ENCODE measurements at places on chromosomes 1 and 21.
A peak's percentile ranks its signal among the peaks of the same experiment; 100 is the strongest.

- no peak for DNase-seq
These were observed 18.7 kb downstream of the HHIPL2 start for GRCh38 chr1:222529181-222529580.

GRCh38 chr21:30468900-30469714 lies 11.1 kb downstream of the KRTAP19-1 start:
- DNase-seq: no peak

GRCh38 chr1:226846786-226847185 lies 23.6 kb upstream of the PSEN2 start:
- DNase-seq: no peak

DNA sequence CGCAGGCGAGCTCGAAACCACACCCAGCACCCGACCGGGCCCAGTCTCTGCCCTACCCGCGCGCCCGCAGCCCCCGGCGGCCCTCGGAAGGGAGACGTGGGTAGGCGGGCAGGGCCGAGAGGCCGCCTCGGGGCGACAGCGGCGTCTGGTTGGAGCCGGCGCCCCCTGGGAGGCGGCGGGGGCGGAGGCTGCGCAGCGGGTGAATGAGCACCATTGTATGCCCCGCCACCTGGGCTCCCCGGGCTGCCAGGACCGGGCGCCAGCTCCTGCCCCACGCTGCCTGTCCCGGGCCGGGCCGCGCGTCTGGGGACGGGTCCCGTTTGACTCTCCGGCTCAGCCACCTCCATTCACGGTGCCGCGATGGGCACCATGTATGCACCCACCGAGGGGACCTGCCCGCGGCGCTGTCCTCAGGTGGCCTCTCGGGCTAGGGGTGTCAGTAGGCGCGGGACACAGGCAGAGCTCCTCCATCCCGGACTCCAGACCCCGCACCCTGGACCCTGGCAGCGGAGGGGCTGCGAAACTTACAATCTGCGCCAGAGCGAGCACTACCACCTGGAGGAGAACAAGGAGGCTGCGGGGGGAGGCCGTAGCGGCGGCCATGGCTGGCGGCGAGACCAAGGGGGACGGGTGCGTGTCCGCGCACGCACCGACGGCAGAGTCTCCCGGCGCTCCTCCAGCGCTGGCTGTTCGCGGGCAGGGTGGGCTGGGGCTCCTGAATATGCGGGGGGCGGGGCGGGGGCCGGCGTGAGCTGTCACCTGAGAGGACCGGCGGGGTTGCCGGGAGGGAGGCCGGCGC lies at the start of gene COL9A2:
COL9A2 (minus strand) TSS at position 692 of the 799 bp plus-strand sequence; CDS start at position 603, 89 bp downstream.
- DNase-seq: peak; percentile 50

DNA sequence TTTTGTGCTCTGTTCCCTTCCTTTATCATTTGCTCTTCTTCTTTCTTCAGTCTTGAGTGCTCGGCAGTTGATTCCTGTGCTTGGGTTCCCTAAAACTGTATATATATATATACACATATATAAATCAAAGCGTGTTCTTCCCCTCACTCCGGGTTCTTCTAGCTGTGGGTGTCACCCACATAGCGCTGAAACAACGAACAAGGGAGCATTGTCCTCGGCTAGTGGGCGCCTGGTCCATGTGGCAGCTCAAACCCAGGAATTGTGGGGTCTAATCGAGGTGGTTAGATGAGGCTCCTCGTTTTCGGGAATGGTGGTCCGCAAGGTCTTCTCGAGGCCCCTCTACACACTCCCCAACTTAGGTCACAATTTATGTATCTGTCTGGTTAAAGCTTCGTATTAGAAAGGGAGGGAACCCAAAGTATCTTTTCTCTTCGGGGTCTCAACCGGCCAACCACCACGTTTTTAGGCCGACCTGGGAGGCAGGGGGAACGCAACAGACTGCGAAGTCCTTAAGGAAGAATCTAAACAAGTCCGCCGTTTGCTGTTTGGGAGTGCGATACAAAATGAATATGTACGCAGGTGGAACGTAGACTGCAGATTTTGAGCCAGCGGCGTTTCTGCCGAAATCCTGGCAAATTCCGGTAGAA lies 504 bp upstream of the SDHC start:
- DNase-seq: peak; percentile 41

GRCh38 chr1:119276558-119276957 lies 92.0 kb upstream of the HAO2 start:
- no peak for DNase-seq

- no peak for DNase-seq
These were observed 89.4 kb upstream of the IPO9 start for GRCh38 chr1:201739492-201740085.

- DNase-seq: no peak
These were observed 4.5 kb upstream of the DDR2 start for GRCh38 chr1:162627662-162628296.

GRCh38 chr21:41222247-41223068 lies 54.5 kb downstream of the BACE2 start:
- DNase-seq: no peak

GRCh38 chr1:2312160-2312514 lies 79.2 kb downstream of the MORN1 start:
- no peak for DNase-seq

- no peak for DNase-seq
These were observed 100.7 kb downstream of the RGL1 start for GRCh38 chr1:183905508-183906113.

GRCh38 chr1:226181996-226182714 lies 4.4 kb downstream of the ACBD3 start:
- no peak for DNase-seq

DNA sequence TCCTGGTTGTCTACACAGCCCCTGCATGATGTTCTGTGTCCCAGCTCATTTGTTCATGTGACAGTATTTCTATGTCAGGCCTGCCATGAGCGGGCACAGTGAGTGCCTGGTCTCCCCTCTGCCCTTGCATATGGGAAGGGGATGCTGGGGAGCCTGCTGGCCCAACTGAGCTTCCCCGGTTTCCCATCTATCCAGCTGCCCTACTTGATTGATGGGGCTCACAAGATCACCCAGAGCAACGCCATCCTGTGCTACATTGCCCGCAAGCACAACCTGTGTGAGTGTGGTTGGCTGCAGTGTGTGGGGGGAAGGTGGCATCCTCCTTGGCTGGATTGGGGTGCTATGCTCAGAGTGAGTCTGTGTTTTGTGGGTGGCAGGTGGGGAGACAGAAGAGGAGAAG lies 1.5 kb downstream of the GSTM4 start:
- no peak for DNase-seq

- DNase-seq: no peak
These were observed 11.7 kb upstream of the CR1L start for GRCh38 chr1:207633226-207633625.

DNA sequence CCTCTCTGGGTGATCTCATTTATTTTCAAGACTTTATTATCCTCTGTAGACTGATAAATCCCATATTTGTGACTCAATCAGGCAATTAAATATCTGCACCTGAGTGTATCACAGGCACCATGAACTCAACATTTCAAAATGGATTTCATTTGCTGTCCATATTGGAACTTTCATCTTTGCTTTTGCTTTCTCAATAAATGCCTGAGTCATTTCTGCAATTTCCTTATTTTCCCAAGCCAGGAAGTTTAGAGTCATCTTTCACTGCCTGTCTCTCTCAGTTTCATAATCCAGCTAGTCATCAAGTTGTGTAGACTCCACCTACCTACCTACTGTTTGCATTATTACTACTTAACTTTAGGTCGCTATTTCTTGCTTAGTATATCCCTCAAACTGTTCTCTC lies 540.9 kb downstream of the LMO4 start:
- DNase-seq: no peak

- DNase-seq: no peak
These were observed 20.4 kb downstream of the CSDE1 start for GRCh38 chr1:114737314-114737849.

DNA sequence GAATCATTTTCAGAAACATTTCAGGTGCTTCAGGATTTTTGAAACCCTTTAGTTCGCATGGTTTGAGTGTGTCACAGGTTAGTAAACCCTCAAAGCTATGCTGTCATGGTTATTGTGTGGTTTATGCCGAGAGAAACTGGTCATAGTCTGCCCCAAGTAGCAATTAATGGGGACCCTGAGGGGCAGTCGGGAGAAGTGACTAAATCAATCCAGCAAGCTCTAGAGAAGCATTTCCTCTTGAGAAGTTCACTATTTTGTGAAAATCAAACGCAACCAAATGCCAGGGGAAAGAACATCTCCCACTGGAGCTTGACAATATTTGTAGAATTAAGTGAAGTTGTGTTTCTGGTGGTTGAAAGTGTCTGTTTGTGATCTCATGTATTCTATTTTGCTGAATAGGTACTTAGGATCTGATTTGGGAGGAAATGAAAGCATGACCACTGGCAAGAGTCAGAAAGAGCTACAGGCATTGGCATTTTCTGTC lies 63.0 kb upstream of the BACH1 start:
- DNase-seq: no peak

- no peak for DNase-seq
These were observed 69.2 kb upstream of the AJAP1 start for GRCh38 chr1:4585216-4585615.

GRCh38 chr1:59310549-59311250 lies 13.8 kb downstream of the FGGY start:
- no peak for DNase-seq

DNA sequence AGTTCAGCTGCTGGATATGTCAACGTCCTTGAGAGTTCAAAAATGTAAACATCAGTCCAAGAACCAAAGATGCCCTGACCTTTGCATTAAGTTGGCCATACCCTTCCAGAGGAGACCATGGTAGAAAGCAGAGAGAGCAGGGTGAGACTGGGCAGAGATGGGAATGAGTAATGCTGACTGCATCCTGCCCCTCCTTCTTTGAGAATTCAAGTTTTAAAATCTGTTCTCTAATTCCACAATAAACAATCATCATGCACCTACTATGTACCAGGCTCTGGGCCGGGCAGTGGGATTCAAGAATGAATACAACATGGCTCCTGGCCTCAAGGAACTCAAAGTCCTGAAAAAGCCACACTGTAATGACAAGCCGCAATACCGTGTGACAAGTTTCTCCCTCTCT lies 3.9 kb upstream of the HAO2 start:
- no peak for DNase-seq

GRCh38 chr1:231748760-231749415 lies 122.3 kb downstream of the DISC1 start:
- no peak for DNase-seq

- no peak for DNase-seq
These were observed 82.1 kb downstream of the RRAGC start for GRCh38 chr1:38777464-38777957.

DNA sequence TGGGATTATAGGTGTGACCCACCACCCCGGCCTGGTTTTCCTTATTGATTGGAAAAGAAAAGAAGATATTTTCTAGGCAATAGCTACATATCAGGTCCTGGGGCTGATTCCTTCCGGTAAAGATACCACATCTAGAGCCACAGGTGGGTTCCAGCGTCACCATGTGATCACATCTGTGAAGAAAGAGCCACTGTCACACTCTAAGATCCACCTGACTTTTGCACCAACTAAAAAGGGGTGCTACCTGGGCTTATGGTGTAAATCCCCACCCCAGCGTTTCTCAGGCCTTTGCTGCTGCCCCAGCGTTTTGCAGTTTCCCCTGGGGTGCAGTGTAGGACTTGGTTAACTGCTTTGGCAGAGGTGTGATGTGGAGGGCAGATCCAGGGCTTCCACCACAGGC lies 22.3 kb upstream of the PDE9A start:
- no peak for DNase-seq

- DNase-seq: no peak
These were observed 18.6 kb upstream of the SLC6A9 start for GRCh38 chr1:44049839-44050238.

DNA sequence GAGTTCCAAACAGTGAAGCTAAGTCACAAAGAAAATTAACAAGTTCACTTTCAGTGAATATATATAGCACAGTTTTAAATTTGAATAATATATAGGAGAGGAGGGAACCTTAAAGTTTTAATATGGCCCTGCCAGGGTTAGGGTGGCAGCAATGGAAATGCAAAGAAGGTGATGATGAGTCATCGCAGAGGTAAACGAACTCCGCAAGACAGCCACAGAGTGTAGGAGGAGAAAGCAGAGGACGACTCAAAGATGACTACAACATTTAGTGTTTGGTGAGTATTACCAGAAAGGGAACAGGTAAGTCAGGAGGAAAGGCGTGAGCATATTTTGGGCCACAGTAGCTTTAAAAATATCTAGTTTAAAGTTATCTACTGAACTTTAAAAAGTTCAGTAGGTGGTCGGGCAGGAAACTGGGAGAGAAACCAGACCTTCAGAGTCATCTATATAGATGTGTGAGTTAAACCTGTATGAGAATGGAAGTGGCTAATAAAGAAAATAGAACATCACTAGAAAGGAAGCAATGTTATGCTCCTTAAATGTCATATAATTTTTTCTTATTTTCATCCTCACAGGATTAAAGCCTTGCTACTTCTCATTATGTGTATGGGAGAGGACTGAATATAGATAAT lies 75.7 kb downstream of the UCHL5 start:
- no peak for DNase-seq

- DNase-seq: no peak
These were observed 36.4 kb downstream of the PALMD start for GRCh38 chr1:99682291-99682751.

DNA sequence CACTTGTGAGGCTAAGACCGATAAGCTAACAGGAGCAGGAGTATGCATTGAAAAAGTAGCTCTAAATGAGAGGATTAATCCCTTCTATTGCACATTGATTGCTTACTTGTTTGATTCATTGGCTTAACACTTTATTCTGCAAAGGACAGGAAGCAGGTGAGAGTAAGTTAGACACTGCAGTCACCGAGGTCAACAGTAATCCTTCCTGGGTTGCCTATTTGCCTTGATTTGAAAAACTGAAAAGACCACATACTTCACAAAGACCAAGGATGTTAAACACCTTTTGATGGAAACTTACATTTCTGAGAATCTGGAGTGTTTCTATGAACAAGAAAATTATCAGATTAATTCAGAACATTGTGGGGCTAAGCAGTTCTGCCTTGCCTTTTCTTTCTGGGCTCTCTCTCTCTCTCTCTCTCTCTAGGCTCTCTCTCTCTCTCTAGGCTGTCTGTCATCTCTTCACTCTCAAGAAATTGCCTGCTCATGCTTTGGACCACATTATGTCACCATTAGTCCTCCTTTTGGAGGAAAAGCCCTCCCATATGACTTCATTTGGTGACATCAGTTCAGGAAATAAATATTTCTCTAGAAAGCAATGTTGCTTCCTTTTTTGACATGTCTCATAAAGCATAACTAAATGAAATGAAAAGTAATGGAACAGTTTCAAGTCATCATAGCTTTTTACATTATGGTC lies 103.8 kb downstream of the TNFSF18 start:
- no peak for DNase-seq

DNA sequence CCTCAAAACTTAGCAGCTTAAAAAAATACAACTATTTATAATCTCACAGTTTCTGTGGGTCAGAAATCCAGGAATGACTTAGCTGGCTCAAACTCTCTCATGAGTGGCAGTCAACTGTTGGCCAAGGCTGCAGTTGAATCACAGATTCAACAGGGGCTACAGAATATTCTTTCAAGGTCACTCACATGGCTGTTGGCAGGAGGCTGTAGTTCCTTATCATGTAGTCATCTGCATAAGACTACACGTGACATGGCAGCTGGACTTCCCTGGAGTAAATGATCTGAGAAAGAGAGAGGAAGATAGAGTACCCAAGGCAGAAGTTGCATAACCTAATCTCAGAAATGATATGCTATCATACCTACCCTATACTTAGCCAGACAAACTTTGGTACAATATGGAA lies 75.2 kb upstream of the TSPAN2 start:
- DNase-seq: no peak

Measured in amygdala (tissue), 56 donors.